ENCODE measurements at places on chromosomes 2 and 18.

- no peak for DNase-seq
These were observed 1.5 kb downstream of the GALNT14 start for GRCh38 chr2:31136732-31137131.

- peak; percentile 88 for DNase-seq
These were observed 114.5 kb downstream of the RNF144A start for GRCh38 chr2:7031547-7032245.

DNA sequence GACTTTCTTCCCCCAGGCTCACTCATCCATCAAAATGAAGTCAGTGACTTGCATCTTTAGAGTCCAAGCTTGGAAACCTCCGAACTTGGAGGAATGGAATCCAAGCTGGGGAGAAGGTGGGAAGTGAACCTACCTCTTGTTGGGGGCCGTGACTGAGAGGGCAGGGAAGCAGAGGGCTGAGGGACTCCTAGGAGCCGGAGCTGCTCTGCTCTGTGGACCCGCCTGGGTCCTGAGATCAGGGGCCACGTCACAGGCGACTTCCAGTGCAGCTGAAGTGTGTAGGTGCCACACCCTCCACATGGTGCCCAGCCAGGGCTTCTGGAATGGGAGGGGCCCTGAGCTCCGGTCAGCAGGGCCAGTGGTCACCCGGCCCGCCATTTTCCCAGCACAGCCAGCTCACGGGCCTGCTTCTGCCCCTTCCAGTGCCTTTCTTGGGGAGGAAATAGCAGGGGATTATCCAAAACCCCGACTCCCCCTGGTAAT is 63.4 kb upstream of the OTOS start:
- no peak for DNase-seq

DNA sequence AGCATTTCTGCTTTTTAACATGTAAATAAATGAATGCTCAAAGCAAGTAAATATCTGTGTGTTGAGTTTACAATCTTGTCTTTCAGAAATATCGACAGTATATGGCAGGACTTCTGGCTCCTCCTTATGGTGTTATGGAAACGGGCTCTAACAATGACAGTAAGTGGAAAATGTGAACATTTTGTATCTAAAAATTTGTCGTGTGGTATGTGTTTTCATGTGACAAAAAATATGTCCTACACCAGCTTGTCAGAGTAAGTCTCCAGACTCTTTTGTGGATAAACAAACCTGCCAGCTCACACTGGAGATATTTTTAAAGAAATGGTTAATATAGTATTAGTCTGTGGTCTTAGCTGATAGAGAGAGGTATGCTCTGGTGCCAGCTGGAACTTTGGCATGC is 157.9 kb upstream of the MAP3K20 start:
- DNase-seq, result no peak

DNA sequence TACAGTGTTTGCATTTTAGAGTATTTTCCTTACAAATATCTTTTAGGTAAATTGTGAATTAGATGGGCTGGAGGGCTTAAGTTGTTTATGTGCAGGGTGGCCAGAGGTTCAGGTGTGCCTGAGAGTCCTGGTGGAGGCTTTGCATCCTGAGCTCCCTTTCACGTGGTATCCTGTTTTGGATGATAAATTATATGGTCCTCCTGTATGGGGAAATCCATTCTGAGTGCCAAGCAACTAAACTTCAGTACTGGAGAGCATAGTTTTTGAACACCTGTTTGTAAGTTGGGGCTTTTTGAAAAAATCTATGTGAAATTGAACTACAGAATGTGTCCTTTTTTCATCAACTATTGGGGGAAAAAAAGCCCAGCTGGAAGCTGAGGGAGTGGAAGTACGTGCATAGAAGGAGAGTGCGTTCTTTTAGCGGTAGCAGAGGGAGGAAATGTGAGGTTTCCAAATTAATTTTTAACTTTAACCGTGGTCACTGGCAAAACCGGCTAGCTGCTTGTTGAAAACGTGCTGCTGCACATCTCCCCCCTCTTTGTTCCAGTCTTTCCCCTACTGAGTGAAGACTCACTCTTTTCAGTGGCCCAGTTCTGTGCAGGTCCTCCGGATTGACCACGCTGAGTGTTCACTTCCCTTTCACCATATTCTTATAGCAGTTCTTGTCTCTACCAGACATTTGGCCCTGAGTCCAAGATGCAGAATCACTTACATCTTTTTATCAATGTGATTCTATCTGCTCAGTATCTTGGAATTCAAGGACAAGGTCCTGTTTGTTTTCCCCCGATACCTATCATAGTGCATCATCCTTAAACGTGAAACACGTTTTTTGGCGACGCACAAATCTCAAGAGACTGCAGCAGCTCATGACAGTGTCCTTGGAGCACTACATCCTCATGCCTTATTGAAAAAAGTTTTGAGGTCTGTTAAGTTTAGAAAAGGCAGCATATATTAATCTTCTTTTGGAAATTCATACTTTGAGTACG is 15.3 kb downstream of the CNOT11 start:
- DNase-seq, result no peak

DNA sequence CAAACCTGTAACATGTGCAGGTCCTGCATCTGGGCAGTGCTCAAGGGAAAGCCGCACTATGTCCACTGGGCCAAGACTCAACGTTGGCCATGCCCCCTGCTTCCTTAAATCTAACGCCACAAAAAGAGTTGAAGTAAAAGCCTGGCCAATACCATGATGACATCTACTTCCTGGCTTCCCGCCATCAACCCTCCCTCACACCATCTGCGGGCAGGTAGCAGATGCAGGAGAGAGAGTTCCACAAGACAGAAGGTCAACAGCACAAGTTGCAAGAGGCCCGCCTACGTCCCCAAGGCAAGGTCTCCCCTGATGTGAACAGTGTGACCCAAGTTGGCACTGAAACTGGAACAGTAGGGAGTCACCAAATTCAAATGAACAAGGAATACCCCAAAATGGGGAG is 48.4 kb downstream of the ABCG8 start:
- no peak for DNase-seq

DNA sequence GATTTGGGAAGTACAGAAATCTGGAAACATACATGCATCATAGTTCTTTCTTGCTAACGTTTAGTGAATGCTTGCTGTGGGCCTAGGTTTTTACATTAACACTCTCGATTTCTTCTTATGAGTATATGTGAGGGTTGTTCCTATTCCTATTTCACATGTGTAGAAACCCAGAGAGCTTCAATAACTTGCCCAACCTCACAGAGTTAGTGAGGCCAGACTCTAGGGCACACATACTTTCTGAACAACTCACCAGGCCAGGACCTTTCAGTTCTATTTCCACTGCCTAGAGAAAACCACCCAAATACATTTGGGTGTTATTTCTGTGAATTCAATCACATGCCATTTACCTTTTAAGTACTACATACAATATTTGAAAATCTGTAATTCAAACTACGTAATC is 8.2 kb upstream of the KCTD1 start:
- DNase-seq, result no peak

DNA sequence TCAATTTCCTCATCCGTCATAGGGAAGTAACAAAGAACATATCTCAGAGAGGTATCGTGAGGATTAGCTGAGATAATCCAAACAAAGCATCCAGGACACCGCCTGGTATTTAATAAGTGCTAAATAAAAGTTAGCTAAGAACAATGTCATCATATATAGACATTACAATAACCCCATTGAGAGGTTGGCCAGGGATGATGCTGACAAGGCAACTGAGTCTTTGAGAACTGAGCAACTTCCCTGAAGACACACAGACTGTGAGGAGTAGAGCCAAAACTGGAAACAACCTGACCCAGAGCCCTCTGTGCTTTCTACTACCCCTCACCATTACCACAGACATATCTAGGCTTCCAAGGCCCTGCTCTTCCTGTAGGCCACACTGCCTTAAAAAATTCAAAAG is 1.6 kb upstream of the DCTN1 start:
- DNase-seq, result no peak

DNA sequence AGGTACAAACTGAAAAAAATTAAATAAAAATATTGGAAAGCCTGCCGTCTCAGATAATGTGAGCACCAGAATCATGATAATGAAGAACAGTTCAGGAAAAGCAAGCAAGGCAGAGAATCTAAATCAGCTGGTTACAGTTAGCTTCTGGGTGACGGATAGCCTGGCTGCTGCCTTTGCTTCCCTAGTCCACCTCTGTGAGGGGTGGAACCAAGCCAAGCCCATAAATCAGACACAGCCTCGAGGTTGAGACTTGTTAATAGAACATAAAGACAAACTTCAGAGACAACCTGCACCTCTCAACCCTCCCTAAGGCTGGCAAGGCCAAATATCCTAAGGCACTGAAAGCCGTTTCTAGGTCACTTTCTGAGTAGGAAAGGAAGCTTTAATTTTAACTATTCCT is 334.7 kb upstream of the SLC39A10 start:
- DNase-seq, result no peak

- DNase-seq, result peak; percentile 44
These were observed 11.9 kb downstream of the NPAS2 start for GRCh38 chr2:100831831-100832230.

DNA sequence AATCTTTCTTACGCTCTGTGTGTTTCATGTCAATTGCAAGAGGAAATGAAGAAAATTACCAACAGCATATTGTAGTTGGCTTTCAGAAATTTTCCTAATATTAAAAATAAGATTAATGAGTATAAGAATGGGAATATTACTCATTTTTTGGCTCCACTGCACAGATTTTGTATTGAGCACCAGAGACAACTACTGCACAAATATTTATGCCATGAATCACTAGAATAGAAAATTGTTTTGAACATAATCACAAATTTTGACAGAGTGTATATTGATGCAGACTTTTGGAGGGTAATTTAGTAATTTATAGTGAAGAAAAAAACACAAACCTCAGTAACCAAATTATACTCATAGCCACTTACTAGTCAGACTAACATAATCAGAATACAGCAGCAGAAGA is 118.3 kb downstream of the DOK6 start:
- DNase-seq, result no peak

DNA sequence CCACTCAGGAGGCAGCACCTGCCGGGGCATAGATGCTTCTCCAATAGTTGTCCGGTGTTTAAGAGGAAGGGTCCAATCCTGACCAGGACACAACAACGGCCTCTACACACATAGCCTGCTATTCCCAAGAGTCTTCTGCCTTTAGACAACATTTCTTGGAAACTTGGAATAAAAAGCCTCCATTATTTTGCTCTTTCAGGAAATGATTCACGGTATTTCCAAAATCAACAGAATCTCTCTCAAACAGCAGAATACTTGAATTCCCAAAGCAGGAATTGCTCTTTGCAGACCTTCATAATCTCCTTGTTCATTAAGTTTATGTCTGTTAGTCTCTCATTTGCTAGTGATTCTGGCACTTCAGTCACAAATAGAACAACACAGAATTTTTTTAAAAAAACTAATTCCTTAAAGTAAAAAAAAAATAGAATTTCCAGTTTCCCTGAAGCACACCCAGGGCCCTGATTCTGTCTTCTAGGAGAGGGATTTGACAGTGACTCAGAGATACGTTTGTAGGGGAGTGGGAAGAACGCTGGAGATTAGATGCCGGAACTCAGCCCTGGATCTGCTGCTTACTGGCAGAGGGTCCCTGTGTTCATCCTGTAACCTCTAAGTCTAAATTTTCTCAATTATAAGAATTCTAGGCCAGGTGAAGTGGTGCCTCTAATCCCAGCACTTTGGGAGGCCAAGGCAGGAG is 74.7 kb downstream of the NAB1 start:
- peak; percentile 32 for DNase-seq

DNA sequence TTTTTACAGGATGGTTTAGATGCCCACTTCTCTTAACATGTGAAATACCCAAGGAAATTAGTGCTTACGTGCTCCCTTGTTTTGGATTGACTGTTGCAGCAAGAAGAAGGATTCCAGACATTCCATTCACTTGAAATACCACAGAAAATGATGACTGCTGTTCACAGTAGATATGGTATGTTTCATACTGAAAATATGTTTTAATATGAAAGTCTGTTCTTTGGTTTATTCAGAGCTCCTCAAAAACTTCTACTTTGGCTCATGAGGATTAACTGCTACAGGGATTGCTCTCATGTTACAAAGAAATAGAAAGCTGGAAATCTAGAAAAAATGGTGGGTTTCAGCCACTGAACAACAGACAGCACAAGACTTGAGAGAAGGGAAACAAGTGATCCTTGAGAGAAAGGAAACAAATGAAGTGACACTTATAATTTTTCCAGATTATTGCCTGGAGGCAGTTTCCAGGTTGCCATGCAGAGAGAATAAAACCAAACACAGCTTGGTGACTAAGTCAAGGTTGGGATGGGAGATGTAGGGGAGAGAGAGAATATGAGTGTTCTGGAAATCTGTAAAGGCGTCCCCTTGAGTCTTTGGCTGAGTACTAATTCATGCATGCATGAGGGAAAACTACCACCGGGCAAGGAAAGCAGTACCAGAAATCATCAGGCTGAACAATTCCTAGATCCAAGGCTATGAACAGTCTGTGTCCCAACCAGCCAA is 348.1 kb downstream of the CLIP4 start:
- no peak for DNase-seq

GRCh38 chr2:177326591-177326990 is 62.1 kb upstream of the NFE2L2 start:
- DNase-seq, result no peak

- DNase-seq, result no peak
These were observed 446.6 kb upstream of the HNRNPA3 start for GRCh38 chr2:176766005-176766404.

DNA sequence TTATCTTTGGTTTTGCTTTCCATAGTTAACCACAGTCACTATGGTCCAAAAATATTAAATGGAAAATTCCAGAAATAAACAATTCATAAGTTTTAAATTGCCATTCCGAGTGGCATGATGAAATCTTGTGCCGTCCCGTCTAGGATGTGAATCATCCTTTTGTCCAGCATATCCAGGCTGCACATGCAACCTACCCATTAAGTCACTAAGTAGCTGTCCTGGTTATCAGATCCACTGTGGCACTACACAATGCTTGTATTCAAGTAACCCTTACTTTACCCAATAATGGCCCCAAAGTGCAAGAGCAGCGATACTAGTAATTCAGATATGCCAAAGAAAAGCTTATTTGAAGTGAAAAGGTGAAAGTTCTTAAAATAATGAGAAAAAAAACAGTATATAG is 10.7 kb downstream of the USP34 start:
- DNase-seq, result no peak

GRCh38 chr2:172072706-172073105 is 12.6 kb upstream of the DLX1 start:
- DNase-seq, result no peak

DNA sequence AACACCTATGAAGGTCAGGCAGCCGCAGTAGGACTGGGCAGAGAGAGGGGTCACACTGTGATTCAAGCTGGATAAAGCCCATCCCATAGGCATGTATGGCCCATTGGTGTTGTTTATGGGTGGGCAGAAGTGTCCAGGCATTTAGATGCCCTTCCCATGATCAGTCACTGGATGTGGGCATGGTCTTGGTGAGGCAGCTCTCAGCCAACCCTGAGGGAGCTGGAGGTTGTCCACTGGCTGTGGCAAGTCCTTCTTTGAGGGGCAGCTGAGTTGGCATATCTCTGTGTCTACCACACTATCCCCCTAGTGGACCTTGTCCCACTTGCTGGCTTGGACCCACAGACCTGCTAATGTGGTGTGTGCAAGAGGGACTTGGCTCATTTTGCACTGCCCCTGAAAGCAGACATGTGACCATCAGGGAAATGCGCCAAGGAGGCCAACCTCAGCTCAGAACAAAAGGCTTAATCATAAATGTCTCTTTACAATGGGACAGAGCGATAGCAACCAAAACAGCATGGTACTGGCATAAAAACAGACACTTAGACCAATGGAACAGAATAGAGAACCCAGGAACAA is 82.0 kb downstream of the TMEM17 start:
- no peak for DNase-seq

GRCh38 chr2:222017252-222017850 is 281.4 kb downstream of the PAX3 start:
- DNase-seq, result no peak

GRCh38 chr2:100140582-100140981 is 1.8 kb downstream of the AFF3 start:
- DNase-seq, result no peak

All from tongue (tissue), 3 donors.